ENCODE measurements at places on chromosomes 2 and 18.

DNA sequence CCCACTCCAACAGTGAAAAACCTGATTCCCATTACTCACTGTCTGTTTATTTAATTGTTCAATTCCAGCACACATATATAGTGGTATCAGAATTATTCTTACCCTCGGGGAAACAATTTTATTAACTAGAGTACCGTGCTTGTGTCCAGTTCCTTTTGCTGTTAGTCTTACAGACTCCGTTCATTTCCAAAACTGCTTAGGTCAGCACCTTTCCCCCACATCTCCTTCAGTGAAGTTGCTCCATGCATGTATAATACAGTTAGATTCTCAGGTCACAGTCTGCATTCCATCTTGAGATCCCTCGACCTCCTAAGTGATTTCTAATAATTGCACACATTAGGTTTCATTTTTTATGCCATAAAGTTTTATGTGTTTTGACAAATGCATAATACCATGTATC lies 56.3 kb upstream of the ZNF521 start:
- DNase-seq = no peak

- DNase-seq = no peak
Measured at GRCh38 chr18:74478880-74479279, 17.3 kb upstream of the CNDP2 start.

- no peak for DNase-seq
Measured at GRCh38 chr2:167187978-167188967, 300.0 kb downstream of the XIRP2 start.

- no peak for DNase-seq
Measured at GRCh38 chr2:66888246-66888645, 453.3 kb downstream of the MEIS1 start.

DNA sequence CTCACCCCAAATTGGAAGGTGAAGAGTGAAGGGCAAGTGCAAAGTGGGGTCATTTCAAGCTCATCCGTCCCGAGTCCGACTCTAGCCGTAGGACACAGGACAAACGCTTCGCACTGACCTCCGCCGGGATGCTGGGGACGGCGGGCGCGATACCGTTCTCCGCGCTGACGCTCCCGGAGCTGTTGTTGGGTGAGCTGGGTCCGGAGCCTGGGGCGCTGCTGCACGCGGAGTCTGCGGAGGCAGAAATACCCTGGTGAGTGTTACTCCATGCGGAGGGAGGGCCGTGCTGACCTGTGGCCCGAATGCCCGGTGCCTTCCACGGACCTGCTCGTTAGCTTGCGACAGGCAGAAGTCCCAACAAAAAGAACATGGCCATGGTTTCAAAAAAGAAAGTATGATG lies 261.3 kb downstream of the HDAC4 start:
- DNase-seq = no peak

GRCh38 chr2:145094370-145094769 lies 574.5 kb upstream of the ZEB2 start:
- no peak for DNase-seq

- DNase-seq = no peak
Measured at GRCh38 chr2:50849190-50849589, 182.7 kb downstream of the NRXN1 start.

- no peak for DNase-seq
Measured at GRCh38 chr2:57920342-57920939, 126.2 kb upstream of the VRK2 start.

GRCh38 chr18:39480494-39481195 lies 1915.0 kb upstream of the CELF4 start:
- no peak for DNase-seq

- DNase-seq = no peak
Measured at GRCh38 chr2:39377226-39377939, 59.7 kb downstream of the MAP4K3 start.

DNA sequence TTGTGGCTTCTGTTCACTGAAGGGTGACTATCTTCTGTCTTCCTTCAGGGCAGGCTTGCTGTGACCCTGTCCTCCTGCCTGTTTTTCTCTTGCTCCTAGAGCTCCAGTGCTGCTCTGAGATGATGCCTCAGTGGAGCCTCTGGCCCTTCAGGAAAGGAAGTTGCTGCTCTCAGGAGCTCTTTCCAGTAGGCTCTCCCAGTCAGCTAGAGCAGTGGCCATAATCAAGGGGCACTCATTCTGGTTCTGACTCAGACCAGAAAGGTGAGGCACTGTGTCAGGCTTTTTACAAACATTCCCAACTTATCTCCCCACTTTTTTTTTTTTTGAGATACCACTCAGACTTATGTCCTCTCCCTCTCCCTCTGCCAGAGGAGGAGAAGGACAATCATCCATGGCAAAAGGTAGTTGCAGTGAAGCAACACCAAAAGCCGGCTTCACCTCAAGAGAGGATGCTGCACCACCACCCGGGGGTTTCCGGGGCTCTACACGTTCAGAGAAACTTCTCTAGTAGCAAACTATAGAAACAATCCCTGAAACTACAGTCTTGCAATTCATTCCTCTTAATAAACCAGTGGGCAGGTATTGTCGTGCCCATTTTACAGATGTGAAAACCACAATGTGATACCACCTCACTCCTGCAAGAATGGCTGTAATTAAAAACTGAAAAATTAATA lies 115.4 kb downstream of the ACTR3 start:
- DNase-seq = no peak

- no peak for DNase-seq
Measured at GRCh38 chr2:216796115-216796840, 63.6 kb downstream of the TNP1 start.

- DNase-seq = no peak
Measured at GRCh38 chr2:1591978-1592907, 152.1 kb downstream of the PXDN start.

DNA sequence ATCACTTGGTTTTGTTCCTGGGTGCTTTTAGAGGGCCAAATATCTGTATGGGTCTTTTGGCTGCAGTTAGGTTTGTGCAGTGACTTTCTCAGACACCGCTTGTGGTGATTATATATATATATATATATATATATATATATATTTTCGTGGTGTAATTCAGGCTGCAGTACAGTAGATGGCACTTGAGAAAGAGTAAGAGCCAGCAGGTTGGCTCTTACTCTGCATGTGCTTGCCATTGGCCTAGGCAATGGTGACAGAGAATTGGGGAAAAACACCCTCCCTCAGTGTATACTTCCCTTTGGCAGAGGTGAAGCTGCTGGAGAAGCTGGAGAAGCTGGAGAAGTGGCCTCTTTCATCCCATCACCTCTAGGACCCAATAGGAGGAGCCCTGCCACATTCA lies 22.2 kb upstream of the MYL1 start:
- DNase-seq = no peak

GRCh38 chr2:19617257-19617848 lies 258.9 kb upstream of the OSR1 start:
- DNase-seq = no peak

DNA sequence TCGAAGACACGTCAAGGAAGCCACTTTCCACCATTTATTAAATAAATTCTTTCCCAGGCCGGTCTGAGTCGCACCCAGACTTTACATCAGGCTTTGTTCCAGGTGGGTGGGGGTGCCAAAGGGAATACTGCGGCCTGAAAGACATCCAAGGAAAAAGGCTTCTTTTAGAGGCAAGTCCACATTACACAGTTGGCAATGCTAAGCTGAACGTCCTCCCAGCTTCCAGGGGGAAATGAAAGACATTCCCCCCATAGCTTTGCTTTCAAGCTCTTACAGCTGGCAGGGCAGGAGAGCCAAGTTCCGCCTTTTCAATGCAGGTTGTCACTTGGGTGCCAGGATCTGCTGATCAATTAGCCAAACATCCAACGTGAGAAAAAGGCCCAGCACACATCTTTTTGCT lies 36.5 kb upstream of the PTPN4 start:
- no peak for DNase-seq

DNA sequence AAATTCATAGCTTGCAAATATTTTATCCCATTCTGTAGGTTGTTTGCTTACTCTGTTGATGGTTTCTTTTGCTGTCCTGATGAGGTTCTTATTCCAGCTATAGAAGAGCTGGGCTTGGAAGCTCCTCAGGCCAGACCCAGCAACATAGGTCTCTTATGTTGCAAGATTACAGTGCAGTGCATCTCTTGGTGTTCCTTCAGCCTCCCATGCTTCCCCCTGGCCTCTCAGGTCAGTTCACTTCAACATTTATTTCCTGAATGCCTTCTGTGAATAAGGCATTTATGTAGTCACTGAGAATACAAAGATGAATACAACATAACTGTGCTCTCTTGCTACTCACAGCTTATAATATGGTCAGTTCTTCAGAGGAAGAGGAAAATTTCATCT lies 179.0 kb upstream of the SLC39A10 start:
- no peak for DNase-seq

DNA sequence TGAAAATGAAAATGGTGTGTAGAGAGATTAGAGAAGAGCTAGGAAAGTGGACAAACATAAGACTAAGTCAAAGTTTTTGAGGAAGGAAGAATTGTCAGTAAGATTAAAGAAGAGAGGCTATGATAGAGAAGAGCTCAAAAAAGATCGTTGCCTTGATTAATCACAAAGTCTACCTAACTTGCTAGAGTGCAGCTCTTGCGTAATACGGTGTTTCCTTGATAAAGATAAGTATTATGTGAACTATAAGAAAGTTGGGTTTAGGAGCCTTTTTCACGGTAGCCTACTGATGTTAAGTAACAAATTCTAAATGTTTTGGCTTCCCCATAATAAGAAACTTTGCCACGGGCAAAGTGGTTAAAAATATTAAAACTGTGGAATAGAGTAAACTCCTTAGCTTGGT lies 226.4 kb upstream of the NRXN1 start:
- no peak for DNase-seq

DNA sequence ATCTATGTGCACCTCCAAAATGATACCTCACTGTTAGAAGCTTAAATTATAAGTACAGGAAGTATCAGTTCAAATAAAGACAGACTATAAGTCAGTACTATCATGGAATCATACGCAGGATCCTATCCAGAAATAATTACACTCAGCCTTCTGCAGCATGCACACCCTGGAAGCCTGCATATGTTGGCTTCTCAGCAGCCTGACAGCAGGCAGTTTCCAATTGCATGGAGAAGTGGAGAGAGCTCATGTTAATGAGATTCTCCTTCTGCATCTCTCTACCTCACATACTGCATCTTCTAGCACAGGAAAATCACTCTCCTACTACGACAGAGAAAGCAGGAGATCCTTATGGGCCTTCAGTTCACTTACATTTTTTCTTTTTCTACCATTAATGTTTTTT lies 20.5 kb downstream of the NR4A2 start:
- no peak for DNase-seq

DNA sequence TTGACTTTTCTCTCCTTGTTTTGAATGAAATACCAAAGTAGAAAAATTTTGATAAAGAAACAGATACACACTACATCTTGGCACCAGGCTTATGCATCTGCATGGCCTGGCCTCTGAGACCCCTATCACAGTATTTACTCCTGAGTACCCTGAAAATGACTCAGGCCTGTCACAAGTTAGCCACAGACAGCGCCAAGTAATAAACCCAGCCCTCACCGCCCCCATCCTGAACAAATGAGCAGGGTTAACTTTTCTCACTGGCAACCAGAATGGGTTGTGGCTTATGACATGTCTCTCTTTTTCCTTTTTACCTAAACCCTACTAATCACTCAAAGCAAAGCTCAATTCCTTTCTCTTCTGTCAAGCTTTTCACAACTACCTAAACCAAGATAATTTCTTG lies 35.3 kb downstream of the SPRED2 start:
- DNase-seq = no peak

GRCh38 chr2:191713837-191714236 lies 35.9 kb downstream of the NABP1 start:
- DNase-seq = no peak

GRCh38 chr2:197281421-197281820 lies 29.2 kb downstream of the ANKRD44 start:
- no peak for DNase-seq

DNA sequence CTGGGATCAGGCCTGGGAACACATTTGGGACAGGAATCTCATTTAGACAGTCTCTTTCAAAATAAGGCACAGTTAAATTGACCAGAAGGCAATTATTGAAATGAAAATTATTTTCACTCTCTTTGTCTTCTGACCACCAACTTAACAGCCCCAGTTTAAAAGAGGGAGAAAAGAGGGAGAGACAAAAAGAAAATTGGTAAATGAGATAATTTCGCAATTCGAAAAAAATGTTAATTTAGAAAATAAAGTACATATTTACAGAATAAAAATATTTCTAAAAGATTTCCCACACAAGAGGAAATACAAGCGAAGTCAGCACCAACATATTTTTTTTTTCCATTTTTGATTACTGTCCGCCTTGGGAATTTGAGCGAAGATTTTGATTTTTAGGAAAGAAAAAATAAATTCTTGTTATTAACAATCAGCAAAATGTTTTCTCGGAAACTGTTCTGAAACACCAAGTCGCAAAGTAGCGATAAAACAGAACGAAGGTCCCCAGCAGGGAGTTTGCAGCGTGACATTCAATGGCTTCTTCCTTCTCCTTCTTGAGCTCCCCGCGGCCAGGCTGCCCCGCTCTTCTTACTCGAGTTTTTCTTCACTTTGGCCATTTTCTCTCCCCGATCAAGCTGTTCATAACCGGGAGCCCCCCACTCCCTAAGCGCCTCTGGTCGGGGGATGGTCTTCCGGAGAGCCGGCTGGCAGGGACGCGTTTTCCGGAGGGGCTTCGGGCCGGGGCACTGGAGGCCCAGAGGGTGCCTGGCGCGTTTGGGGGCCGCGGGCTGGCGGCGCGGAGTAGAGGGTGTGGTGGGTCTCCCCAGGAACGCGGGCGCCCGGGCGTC lies 5.0 kb downstream of the SP9 start:
- no peak for DNase-seq

DNA sequence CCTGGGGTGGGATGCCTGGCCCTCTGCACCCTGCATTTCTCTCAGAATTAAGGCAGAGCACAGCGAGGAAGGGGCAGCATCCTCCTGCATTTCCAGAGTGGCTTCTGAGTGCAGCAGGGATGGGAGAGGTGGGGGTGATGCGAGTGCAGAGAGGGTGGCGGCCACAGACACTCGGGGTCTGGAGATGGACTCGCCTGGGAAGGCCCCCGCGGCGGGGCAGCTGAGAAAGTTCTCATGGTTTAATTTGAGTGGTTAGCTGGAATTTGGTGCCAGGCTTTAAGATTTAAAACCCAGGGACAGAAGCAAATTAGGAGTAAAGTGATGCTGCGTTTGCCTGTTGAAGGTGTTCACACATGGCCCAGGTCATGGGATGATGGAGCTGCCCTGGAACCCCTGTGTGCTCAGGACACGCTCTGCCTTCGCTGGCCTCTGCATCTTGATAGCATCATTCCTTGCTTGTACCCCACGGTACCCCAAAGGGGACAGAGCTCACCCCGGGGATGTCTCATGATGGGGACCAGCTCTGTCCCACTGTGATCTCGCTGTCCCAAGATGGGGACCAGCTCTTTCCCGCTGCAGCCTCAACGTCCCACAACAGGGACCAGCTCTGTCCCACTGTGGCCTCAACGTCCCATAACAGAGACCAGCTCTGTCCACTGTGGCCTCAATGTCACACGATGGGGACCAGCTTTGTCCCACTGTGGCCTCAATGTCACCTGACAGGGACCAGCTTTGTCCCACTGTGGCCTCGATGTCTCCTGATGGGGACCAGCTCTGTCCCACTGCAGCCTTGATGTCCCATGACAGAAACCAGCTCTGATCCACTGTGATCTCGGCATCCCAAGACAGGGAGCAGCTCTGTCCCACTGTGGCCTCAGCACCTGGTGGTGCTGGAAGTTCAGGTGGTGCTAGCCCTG lies 27.5 kb downstream of the TMEM18 start:
- DNase-seq = peak; percentile 40

Measured in stimulated activated effector memory CD8-positive, alpha-beta T cell treated with anti-CD3 and anti-CD28 coated beads, Interleukin-12 subunit alpha, Interleukin-12 subunit beta, amount 100 ng/mL, for 72 hours (primary cell).